Hematopoietic multipotent progenitor cell treated with erythropoietin and hydrocortisone succinate and interleukin-3 and kit ligand, for 4 days (in vitro differentiated cells): ENCODE measurements at places on chromosomes 1 and 21.

DNA sequence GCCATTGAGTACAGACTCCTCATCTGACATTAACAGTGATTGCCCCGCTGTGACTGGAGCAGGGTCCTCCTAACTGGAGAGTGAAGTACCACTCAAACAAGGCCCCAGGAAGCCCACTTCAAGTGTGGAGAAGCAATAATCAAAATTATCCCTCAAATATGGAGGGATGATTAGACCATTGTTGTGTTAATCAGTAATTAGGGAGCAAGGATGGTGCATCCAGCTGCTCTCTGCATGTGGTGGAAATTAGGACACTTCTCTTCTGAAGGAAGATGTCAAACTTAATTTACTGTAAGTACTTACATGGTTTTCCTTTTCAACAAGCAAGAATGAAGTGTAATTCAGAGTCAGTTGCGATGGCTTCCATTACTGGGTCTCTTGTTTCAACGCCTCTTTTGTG lies 3.4 kb upstream of the ZP4 start:
- no peak for DNase-seq

- no peak for DNase-seq
Observed at GRCh38 chr1:8083739-8084484, 57.8 kb upstream of the ERRFI1 start.

DNA sequence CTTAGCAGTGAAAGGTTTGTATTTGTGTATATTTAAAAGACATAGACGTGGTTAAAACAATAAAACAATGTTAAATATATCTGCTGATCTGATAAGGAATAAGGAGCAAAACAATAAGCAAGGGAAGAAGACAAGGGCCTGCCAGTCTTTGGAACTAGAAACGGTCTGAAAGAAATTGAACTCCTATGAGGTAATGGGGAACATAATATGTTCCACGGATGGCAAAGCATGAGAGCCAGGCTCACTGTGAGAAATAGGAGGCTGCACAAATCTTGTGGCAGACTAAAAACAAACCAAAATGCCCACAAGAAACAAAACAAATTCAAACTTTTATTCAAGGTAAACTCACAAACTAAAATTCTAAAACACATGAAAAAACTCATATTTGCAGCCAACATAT lies 150.5 kb downstream of the NTMT2 start:
- DNase-seq: no peak

DNA sequence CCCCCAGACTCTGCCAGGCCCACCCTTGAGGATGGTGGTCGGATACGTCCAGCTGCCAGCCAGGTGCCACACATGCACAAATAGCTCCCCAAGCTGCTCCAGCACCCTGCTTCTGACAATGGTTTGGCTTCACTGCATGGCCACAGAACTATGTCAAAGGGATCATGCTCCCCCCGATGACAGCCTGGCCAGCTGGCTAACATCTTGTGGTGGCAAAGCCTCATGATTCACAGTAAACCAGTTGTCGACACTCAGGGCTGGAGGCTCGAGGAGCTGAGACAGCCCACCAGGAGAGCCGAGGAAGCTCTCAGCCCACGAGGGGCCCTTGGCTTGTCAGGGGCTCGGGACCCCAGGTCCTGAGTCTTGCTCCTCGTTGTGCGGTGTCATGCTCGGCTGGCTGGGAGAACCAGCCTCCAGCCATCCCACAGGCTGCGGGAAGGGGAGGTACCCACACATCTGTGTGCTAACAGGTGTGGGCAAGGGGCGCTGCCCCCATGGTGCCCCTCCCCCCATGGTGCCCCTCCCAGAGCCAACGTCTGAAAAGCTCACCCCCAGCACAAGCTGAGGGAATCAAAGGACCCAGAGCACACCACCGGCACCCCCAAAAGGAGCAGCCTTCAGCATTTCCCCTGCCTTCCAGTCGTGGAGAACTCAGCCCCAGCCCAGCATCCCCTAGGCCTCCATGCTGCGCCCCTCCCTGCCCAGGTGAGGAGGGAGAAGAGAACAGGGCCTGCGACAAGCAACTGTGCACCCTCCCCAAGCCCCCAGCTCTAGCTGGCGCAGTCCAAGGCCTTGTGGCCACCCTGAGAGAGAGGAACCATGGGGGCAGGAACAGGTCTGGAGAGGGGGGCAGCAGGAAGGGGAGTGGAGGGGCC lies 41.2 kb downstream of the KIF21B start:
- DNase-seq: peak; percentile 15

DNA sequence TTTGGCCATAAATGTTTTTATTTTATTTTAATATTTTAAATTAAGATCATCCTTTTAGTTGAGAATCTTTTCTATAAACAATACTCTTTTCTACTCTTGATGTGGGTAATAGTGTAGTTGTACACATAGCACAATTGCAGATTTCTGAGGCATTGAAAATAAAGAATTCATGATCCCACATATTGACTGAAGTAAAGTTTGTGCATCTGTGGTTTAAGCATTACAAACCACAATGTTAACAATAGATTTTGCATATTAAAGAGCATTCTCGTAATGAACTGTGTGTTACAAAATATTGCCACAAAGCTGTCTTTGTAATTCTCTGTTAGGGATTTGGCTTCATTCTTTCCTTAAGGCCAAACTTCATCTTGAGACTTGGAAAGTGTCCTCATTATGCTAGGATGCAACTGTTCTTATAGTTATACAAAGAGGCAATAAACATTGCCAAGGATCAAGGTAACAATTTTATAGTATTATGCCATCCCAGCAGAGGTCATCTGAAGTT lies 256.8 kb downstream of the OLFM3 start:
- no peak for DNase-seq

GRCh38 chr1:40317394-40318074 lies 448 bp upstream of the COL9A2 start:
- DNase-seq: no peak

GRCh38 chr1:206693029-206693428 lies 8.3 kb downstream of the MAPKAPK2 start:
- no peak for DNase-seq

GRCh38 chr1:205735218-205735617 lies 14.8 kb downstream of the NUCKS1 start:
- no peak for DNase-seq

DNA sequence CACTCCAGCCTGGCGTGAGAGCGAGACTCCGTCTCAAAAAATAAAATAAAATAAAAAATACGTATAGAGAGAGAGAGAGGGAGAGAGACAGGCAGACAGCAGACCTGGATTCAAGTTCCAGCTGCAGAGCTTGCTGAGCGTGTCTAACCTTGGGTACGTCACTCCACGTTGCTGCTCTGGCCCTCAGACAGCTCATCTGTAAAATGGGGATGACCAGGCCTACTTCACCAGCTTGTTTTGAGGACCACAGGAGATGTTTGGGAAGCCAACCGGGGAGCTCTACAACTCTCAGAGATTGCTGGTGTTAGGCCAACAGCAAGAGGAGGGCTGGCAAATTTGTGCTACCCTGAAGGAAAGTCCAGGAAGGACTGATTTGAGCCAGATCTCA lies 499 bp upstream of the TRAF5 start:
- DNase-seq: no peak

DNA sequence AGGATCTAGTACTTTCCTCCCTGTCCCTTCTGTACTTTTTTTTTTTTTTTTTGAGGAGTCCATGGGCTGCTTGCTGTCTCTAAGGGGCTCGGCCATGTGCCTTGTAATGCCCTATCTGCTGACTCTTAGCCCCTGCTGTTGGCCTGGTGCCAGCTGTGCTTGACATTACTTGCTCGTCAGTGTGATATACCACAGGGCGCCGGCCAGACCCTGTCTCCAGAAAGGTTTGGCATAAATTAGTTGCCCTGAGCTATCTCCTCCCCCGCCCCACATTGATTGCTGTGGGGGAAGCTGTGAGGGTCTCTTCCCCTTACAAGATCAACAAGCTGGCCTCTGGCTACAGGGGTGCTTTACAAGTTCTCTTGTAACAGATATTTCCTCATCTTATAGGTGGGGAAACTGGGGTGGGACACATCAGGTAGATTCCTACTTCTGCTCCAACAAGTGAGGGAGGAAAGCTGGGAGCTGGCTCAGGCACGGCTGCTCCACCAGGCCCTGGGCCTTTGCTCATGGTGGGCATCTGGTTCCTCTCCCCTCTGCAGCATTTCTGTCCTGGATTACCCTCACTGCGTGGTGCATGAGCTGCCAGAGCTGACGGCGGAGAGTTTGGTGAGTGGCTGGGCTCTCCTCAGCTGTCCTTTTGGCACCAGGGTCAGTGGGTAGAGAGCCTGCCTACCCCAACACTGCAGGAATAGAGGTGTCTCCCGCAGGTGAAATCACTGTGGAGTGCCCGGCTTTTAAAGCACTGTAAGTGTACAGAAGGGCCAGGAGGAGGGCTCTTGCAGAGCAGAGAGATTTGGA lies 15.6 kb downstream of the STRIP1 start:
- DNase-seq: no peak

GRCh38 chr1:6185635-6186382 lies 5.7 kb upstream of the CHD5 start:
- DNase-seq: peak; percentile 74

DNA sequence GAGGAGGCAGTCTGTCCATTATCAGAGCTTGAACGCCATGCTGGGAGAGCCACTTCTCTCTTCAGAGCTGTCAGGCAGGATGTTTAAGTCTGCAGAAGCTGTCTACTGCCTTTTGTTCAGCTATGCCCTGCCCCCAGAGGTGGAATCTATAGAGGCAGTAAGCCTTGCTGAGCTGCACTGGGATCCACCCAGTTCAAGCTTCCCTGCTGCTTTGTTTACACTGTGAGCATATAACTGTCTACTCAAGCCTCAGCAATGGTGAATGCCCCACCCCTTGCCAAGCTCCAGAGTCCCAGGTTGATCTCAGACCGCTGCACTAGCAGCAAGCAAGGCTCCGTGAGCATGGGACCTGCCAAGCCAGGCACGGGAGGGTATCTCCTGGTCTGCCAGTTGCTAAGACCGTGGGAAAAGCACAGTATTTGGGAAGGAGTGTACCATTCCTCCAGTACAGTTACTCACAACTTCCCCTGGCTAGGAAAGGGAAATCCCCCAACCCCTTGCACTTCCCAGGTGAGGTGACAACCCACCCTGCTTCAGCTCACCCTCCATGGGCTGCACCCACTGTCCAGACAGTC lies 32.5 kb downstream of the RGS13 start:
- no peak for DNase-seq

- peak; percentile 71 for DNase-seq
Observed at GRCh38 chr1:223129229-223129901, 13.7 kb downstream of the TLR5 start.

GRCh38 chr21:32461503-32461902 lies 49.0 kb downstream of the EVA1C start:
- no peak for DNase-seq

DNA sequence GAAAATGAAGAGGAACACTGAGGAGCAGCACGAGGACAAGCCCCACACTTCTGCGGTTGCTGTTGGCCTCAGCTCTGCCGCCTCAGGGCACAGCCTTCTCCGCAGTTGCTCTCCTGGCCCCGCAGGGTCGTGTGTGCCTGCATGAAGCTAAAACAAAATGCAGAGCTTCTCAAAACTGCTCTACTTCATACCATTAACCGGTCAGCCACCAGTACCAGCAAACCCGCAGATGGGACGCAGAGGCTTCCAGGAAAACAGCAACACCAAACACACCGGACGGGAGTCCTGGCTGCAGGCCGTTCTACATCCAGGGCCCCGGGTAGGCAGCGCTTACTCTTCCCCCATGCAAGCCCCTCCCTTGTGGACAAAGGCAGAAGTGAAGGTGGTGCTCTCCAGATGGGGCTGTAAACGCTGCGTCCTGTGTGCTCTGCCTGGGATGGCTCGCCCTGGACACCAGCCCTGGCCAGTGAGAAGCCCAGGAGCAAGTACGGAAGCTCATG lies 7.1 kb upstream of the C1orf159 start:
- DNase-seq: peak; percentile 63

- peak; percentile 86 for DNase-seq
Observed at GRCh38 chr1:151934048-151934493, 24.8 kb upstream of the THEM4 start.

DNA sequence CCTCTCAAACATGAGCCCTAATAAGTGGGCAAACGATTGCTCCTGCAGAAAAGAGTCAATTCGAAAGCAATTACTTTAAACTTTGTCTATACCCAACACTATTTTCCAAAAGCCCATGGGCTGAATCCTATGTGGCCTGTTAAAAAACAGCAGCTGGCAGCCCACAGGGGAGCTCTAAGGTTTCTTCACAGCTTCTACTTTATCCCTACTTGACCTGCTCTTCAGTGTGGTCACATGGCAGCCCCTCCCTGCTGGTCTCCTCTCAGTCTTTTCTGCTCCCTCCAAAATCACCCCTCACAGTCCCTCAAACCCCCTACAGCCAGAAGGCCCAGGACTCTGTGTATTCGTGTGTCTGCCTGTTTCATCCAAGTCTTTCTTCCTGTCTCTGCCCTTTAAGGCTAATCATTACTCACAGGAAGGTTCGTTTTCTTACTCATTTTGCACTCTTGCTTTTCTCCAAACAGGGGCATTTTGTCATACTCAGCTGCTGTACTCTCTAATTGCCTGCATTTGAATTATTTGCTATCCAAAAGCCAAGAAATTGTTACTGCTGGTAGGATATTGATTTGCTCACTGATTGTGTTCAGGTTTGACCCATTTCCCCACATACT lies 62.4 kb upstream of the FAM3B start:
- DNase-seq: no peak

DNA sequence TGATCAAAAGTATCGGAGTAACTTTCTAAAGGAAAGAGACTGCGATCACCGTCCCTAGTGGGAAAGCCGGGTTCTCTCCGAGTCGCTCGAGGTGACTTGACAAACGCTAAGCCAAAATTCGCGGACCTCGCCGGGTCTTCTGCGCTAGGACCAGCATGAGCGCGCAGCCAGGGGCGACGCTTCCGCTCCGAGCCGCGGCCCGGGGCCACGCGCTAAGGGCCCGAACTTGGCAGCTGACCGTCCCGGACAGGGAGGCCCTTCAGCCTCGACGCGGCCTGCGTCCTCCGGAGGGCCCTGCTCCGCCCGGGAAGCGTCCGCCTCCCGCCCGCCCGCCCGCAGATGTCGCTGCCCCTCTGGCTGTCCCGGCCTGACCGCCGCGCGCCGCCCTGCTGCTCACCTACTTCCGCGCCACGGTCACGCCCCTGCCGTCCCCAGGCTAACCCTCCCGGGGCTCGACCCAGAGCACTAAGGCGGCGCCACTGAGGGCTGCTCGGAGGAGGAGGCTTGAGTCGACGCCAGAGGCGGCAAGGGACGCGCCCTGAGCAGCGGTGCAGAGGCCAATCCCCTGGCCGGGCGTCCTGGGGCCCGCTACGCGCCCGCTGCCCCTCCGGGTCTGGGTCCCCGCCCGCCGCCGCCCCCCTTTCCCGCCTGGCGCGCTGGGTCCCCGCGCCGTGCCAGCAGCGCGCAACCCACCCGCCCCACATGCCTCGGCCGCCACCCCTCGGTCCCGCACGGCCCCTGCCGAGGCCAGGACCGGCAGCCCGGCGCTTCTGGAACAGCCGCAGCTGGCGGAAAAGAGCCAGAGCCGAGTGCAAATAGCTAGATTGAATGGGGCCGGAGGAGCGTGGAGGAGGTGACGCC lies 896 bp upstream of the DUSP10 start:
- DNase-seq: peak; percentile 94
